Mammary epithelial cell (primary cell): ENCODE measurements at places on chromosomes 7 and 10. TPM values are rescaled to one million over a fixed set of nuclear protein-coding genes. Genes with fewer than 3 reads are reported as not detected.

DNA sequence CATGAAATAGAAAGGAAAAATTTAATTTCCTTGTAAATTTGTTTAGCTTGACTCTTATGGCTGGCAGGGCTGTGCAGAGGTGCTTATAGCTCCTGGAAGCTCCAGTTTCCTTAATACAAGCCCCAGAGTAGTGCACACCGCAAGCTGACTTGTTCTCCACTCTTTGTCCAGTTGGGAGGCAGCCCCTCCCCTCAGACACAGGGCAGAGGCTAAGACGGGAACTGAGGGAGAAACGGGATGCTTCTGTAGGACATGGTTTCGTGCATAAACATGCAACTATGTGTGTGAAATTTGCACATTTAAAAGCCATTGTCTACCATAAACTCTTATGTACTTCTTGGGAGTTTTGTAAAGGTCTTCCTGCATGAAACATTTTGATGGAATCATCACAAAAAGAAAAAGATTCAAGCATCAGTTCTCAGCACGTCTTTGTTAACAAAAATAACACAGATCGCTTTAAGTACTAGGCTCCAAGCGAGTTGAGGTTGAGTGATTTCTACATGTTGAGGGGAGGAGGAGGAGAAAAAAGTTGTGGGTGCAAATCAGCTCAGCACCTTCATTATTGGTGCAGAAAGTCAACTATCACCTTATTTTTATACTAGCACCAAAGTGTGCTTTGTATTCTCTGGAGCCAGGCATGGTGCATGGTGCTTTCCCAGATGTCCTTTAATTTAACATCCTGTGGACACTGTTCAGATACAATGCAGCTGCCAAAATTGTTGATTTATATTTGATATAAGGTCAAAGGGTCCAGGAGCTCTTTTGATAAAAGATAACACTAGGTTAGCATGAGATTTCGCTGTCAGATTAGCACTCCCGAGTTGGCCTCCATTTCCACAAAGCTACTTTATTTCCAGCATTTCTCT lies 124.5 kb downstream of the CHN2 start:
- DNase-seq: no peak

- DNase-seq: no peak
Measured at GRCh38 chr10:91051829-91052228, 130.9 kb upstream of the ANKRD1 start.

- DNase-seq: no peak
Measured at GRCh38 chr10:8416760-8417159, 362.3 kb downstream of the GATA3 start.

- no peak for DNase-seq
Measured at GRCh38 chr7:2971914-2972834, 71.5 kb downstream of the CARD11 start.

GRCh38 chr7:150733482-150734095 lies 3.6 kb upstream of the GIMAP5 start:
- no peak for DNase-seq

GRCh38 chr10:60717852-60718251 lies 60.4 kb upstream of the CDK1 start:
- DNase-seq: no peak

GRCh38 chr10:19578571-19578970 lies 237.7 kb upstream of the PLXDC2 start:
- no peak for DNase-seq

DNA sequence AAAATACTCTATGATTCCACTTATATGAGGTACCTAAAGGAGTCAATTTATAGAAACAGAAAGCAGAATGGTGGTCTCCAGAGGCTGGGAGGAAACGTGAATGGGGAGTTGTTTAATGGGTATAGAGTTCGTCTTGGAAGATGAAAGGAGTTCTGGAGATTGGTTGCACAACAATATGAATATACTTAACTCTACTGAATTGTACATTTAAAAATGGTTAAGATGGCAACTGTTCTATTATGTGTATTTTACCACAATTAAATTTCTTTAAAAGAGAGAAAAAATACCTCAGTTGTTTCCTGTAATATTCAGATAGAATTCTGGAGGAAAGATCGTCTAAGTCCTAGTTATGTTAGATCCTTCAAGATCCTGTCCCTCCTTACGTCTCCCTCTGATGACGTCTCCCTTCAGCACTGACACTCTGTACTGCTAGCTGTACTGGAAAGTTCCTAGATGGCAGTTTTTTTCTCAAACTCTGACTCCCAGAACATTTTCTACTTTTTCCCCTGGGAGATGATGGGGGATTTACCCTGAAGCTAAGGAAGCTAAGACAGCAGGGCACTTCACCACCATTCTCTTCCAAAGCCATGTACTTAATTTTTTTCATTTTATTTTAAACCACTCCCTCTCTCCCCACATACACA lies 53.2 kb upstream of the CAV2 start:
- no peak for DNase-seq

GRCh38 chr10:132382231-132382922 lies 14.6 kb upstream of the PWWP2B start:
- DNase-seq: no peak

DNA sequence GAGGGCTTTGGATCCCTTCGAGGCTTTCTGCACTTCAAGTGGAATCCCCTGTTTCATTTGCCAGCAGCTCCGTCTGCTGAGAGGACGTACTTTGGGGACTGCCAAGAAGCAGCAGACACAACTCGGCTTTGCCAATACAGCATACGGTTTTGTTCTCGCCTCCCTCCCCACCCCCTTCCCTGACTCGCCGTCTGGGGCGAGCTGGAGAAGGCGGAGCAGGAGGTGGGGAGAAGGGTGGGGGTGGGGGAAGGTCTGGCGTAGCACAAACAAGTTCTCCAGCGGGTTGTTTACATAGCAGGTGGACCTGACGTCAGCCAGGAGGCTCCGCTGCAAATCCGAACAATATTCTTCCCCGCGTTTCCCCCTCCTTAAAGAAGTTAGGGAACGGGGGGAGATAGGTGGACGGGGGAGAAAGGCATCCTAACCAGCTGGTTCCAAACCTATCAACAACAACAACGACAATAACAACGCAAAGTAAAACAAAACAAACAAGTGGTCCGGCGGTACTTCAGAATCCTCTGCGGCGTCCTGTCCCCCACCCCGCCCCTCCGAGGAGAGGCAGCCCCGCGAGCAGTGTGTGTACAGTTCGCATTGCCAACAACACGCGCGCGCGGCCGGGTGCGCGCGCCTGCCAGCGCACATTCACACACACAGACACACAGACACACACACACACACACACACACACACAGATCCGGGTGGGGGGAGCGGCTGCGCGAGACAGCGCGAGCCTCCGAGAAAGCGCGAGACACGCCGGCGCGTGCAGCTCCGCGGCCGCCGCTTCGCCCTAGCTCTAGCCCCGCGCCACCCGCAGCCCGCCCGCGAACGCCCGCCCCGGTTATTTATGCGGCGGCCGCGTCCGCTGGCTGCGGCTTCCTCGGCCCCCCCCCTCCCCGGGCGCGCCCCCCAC lies 167.0 kb upstream of the PPP1R3A start:
- peak; percentile 16 for DNase-seq

DNA sequence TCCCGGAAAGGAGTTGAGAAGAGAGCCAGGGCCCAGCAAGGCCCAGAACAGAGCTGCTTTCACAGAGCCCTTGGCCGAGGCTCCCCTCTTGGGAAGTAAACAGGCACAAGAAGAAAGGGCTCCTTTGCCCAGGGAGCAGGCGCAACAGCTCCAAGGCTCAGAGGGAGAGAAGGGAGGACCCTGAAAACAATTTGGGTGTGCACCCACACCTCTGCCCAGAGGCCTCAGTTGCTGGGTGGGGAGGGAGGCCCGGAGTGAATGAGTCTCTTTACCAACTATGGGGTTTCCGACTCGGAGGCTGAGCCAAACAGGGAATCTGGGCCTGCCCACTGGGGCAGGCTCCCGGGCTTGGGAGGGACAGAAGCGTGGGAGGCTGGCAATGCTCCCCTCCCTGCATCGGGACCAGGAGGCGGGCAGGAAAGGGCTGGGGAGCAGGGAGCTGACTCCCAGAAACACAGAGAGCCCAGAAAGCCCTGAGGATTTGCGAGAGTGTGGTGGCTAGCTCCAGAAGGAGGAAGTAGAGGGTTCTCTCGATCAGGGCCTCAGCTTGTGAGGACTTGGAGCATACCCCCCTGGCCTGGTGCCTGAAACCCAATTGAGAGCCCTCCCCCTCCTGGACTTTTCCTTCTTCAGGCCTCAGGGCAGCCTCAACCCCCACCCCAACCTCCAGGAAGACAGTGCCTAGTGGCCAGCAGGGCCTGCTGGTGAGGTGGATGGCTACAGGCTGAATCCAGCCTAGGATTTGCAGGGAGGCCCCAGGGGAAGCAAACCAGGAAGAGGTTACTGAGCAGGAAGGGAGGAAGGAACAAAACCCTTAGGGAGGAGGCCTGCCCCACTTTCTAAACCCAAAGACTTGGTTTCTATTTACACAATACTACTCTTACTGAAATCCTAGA lies 6.2 kb downstream of the C10orf105 start:
- peak; percentile 95 for DNase-seq

DNA sequence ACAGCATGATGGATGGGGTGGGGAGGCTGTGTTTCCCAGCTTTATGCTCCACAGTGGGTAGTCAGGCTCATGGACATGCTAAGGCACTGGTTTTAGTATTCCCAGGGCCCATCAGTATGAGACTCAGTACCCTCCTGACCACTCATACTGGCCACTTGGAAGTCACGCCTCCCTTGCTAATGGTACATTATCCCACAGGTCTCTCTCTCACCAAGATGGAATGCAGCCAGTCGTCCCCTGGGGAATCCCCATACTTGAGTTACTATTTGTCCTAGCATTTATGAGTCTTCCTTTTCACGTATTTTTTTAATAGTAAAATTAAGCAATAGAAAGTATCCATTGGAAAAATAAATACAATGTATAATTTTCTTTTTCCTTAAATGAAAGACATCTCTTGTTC lies 80.6 kb upstream of the TBX20 start:
- DNase-seq: peak; percentile 27

- no peak for DNase-seq
Measured at GRCh38 chr7:69199041-69199440, 399.2 kb upstream of the AUTS2 start.

DNA sequence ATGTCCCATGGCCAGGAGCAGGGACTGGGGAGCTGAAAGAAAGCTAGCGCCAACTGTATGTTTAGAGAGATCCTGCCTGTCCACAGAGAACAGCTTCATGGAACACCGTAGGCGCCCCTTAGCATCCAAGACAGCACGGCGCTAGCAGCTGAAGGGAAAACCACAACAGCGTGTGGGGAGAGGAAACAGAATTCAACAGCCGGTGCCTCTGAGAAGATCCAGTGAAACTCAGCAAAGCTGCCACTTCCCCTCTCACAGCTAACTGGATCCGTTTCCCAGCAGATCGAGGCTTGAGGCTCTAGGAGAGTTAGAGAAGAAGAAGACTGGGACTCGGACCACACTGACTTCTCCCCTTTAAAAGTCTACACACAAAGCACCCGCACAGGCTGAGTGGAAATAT lies 145.0 kb downstream of the MAD1L1 start:
- no peak for DNase-seq

DNA sequence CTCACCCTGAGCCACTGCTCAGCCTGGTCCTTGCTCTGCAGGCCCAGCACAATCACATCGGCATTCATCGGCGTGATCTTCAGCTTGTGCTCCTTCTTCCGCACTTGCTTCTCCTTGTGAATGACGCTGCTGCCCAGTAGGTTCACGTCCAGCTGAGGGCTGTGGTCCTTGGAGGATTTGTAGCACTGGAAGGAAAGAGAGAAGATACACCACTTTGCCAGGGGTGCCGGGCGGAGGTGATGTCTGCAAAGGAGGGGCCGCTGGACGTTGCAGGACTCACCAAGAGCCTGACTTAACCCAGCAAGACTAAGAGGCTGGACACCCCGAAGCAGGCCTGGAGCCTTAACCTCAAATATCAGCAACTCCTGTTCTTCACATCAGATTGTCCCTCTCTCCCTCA lies 74.8 kb downstream of the VWA2 start:
- DNase-seq: no peak

DNA sequence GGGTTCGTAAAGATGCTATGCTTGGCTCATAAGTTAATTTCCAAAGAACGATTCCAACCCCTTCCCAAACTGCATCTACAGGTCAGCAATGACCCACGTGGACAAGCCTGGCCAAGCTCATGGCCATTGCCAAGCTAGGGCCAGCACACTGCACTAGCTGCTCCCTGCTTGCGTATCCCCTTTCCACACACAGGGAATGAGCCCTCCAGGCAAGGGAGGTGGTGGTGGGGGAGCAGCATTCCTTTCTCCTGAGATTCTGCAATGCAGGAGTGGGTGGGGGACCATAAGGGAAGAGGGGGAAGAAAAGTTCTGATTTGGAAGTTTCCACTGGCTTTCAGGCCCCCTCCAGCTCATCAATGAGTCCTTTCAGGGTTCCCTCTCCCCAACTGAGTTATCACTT lies 56.0 kb downstream of the SH3PXD2A start:
- DNase-seq: peak; percentile 35

DNA sequence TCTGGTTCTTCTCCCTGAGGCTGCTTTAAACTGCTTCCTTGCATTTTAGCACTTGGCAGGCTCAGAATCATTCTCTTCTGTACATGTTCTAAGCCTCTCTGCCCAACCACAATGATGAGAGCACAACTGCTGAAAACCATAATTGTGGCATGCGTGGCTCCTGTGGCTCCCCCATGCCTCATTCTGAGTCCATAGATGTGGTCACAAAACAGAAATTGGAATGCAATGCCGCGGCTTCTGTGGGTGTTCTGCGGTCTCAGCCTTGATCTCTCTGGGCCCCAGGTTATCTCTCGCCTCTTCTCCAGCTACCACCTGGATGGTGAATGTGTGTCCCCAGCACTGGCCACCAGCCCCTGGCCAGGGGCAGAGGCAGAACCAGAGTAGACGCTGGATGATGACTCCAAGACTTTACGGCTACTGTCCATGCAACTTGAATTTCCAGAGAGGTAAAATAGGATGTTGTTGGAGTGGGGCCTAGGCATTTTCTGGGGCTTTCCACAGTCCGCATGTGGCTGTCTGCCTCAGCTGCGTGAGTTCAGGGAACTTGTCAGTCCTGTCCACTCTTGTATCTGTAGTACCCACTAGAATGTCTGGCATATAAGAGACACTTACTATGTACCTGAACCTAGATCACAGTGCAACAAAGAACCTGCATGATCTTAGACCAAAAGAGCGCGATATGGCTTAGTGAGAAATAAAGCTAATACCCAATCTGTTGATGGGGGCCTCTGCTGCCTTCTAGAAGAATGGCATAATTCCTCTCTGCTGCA lies 52.4 kb upstream of the ADRB1 start:
- no peak for DNase-seq

GRCh38 chr7:102992938-102993717 lies 80.3 kb downstream of the LRRC17 start:
- DNase-seq: peak; percentile 44

DNA sequence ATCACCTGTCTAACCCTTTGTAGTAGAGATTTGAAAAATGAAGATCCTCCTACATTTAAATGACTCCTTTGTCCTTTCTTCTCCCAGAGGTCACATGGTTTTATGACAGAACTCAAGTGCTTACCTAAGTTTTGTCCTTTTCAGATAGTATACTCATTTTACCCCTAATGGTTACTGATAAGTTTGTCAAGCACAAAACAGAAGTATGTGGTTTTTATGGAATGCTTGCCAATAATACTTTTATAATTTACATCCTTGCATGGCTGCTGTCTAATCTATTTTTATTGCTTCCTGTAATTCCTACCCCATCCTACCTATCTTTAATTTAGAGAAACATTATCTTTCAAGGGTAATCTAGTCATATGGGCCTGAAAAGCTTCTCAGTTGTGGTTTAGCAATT lies 37.5 kb downstream of the HELLS start:
- no peak for DNase-seq

Gene PHKG1
- total RNA-seq: 0.33 TPM

Gene LLCFC1
- not detected for total RNA-seq

Gene RGR
- not detected in 2 replicates for total RNA-seq

Gene RARRES2
- 0.17 TPM for total RNA-seq

Gene TAS2R5
- 3.5 TPM for total RNA-seq

Gene GPRIN2
- total RNA-seq: 0.54 and 0.96 TPM in 2 replicates

Gene NCF1
- total RNA-seq: 0.82 and 0.91 TPM in 2 replicates

Gene PHYHIPL
- 0.17 TPM for total RNA-seq

Gene CACNA2D1
- 7.0 and 10.8 TPM in 2 replicates for total RNA-seq

Gene IL6
- 0.37 and 0.66 TPM in 2 replicates for total RNA-seq

Gene NACAD
- total RNA-seq: 3.4 and 4.6 TPM in 2 replicates
